ENCODE measurements at places on chromosomes 4 and X. TPM values are rescaled to one million over a fixed set of nuclear protein-coding genes. Genes with fewer than 3 reads are reported as not detected.
A peak's percentile ranks its signal among the peaks of the same experiment; 100 is the strongest.

DNA sequence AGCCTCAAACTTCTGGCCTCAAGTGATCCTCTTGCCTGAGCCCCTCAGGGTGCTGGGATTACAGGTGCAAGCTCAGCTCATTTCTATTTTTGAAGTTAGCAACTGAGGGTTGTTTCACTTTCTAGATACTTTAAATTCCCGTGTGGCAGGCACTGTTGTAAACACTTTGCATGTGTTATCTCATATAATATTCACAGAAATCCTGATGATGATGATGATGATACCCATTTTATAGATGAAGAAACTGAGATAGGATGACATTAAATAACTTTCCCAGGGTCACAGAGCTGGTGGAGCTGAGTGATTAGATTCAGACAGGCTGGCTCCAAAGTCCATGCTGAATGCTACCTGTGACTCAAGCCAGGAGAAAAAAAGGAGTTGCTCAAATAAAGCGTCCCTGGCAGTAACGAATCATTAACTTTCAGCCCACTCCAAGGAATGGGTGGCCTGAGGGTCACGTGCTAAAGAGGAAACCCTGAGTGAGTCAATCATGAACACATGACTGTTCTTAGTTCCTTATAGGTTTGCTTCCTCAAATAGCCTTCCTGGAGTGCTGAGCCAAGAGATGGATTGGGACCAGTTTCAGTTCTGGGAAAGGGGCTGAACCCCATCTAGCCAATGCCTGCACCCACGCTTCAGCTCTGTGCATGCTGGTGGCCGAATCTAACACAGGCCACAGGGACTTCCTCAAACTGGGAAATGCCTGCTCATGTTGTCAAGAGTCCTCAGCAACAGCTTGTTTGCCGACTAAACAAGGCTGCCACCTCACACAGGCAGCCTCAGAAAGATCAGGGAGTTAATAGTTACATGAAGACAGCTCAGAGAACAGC is 52.8 kb downstream of the RBM47 start:
- DNase-seq = no peak

- peak; percentile 34 for DNase-seq
Observed at GRCh38 chr4:189202182-189202868, 738.3 kb upstream of the FRG1 start.

- DNase-seq = no peak
Observed at GRCh38 chr4:61427818-61428495, 227.8 kb downstream of the ADGRL3 start.

- peak; percentile 65 for DNase-seq
Observed at GRCh38 chrX:70452143-70452733, 7.6 kb downstream of the DLG3 start.

EGF gene
- total RNA-seq = not detected

ERAS gene
- total RNA-seq = not detected

All from activated naive CD8-positive, alpha-beta T cell treated with anti-CD3 and anti-CD28 coated beads, Interleukin-2, amount 10 ng/mL, durations not matched to agents 7 days and 5 days (primary cell).